ENCODE measurements at places on chromosomes 12 and 14.

DNA sequence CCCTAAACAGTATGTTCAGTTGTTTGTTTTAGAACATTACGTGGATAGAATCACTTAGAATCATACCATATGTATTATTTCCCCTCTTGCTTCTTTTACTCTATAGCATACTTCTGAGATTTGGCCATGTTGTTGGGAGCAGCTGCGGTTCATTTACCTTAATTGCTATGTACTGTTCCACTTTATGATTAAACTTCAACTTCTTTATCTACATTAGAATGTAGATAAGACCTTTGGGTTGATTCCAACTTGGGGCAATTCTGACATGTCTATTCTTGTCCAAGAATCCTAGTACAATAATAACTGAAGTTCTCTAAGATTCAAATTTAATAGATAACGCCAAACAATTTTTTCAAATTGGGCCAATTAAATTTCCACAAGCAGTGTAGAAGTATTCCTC, 80.7 kb downstream of the GRIN2B start:
- DNase-seq = no peak

DNA sequence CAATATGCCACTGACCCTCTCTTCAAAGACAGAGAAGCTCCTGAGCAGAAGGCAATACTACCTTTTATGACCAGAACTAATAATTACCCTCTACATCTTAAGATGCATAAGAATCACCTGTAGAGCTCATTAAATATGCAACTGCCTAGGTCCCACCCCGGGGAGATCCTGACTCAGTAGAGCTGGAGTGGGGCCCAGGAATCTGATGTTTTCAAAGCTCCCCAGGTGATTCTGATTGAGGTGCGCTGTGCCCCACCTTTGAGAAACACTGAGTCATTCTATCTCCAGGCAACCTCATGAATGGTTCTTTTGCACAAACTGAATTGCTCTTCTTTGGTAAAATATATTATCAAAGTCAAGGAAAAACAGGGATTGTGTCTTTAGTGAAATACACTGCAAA, 149.3 kb upstream of the BMP4 start:
- no peak for DNase-seq

GRCh38 chr12:16492820-16493797, 112.9 kb downstream of the LMO3 start:
- DNase-seq = no peak

DNA sequence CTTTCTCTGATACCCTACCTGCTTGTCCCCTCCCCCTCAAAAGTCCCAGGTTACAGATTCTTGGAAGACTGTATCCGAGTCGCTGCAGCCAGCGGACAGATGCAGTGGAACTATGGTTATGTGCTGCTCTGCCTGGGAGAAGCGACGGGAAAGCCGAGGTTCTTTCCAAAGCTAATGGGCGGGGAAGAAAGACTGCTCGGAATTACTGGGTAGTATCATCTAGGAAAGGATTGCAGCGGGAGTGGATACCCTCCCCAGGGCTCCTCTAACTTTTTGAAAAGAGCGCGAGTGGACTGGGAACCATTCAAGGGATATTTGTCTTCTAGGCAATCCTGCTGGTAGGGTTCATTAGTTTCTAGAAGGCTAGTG, 1.4 kb downstream of the PTHLH start:
- no peak for DNase-seq

DNA sequence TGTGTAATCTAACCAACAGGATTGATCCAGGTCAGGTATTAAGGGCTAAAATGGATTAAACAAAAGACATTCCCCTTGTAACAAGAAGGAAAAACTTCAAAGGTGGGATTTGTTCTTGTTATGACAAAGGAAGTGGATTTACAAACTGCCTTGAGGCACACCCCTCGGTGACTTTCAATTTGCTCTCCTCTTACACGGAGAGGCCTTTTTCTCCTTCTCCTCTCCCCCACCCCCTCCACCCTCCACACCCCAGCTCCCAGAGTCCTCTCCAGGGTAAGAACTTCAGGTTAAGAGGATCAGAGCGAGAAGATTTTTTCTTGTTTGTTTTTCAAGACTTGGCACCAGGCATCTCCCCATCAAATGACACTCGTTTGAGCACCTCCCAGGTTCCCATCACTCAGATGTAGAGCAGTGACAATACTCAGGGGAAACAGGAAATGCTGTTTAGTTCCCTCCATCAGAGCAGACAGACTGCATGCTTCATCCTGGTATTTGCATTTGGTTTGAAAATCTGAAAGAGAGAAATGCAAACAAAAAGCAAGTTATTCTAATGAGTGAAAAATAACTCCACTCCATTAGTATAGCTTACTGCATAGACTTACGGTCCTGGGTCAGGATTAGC, 77.6 kb upstream of the TMEM260 start:
- DNase-seq = no peak

DNA sequence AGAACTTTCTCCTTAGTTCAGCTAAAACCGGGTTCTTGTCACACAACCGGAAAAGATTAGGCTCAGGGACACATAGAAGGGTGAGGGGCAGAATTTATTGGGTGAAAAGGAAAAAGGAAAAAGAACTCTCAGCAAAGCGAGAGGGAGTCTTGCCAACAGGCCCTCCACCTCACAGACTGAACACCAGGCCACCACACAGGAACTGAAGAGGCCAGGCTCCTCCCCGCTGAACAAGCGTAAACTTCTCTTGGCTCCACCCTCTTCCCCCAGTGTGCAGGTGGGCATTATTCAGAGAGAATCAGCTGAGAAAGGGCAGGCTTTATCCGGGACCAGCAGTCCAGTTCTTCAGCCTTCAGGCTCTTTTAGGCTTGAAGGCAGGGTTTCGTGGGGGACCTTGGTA, 125.6 kb upstream of the FGD4 start:
- DNase-seq = no peak

DNA sequence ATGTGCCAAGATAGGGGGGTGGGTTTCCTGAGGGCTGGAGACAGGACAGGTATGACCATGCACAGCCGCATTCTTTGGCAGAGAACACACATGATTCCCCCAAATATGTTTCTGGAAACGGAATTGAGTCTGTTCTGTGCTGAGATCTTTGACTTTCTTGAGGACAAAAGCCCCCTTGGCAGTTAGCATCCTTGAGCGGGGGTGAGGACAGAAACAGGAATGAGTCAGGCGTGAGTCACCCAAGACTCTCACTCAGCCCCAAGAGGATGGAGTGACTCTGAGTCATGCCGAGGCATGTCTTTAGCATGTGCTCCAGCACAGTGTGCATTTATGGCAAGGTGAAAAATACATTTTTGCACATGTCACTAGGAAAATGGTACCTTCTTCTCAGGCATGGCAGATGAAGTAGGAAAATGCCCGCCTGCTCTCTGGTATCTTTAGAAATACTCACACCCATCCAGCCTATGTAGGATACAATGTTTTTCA, 52.1 kb downstream of the DAD1 start:
- DNase-seq = peak; percentile 98

DNA sequence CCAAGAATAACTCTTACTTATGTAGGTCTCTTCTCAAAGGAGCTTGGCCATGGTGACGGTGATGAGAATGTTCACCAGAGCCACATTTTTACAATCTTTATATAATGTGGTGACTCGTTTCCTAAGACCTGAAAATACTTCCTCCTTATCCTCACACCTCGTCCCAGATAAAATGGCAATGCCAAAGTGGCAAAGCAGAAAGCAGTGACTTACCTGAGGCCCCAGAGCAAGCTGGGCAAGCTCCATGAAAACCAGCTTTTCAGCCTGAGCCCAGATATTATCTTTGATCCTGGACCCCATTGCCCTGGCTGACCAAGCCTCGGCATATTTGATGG, 173.6 kb upstream of the PRMT8 start:
- no peak for DNase-seq

DNA sequence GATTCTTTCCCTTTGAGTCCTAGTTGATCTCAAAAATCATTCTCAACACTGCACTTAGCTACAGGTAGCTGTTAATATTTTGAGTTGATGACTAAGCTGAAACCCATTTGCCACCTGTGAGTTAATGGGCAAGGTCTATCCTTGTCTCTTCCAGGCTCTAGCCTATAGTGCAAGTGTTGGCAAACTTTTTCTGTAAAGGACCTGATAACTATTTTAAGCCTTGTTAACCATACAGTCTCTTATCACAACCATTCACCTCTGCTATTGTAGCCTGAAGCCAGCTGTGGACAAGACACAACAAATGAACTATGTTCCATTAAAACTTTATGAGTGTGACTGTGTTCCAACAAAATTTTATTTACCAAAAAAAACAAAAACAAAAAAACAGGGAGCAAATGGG, 19.4 kb downstream of the RAP1B start:
- no peak for DNase-seq

- DNase-seq = peak; percentile 100
Observed at GRCh38 chr12:75977952-75978671, 53.5 kb downstream of the PHLDA1 start.

- no peak for DNase-seq
Observed at GRCh38 chr12:111602348-111602747, 3.2 kb upstream of the ATXN2 start.

DNA sequence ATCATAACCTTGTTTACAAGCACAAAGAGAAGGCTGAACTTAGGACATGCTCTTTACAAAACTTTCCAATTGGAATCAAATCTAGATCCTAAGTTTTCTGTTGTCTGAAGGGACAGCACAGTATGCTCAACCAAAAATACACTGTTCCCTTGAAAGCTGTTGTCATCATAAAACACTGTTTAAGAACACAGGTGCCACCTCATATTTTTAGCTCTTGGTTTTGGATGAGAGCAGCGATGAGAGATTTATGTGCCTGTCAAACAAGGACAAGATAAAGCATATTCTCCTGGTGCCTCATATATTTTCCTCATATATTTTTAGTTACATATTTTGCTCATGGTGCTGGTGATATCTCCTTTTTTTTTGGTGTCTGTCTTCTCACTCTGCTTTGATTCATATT, 788.4 kb downstream of the AACS start:
- no peak for DNase-seq

DNA sequence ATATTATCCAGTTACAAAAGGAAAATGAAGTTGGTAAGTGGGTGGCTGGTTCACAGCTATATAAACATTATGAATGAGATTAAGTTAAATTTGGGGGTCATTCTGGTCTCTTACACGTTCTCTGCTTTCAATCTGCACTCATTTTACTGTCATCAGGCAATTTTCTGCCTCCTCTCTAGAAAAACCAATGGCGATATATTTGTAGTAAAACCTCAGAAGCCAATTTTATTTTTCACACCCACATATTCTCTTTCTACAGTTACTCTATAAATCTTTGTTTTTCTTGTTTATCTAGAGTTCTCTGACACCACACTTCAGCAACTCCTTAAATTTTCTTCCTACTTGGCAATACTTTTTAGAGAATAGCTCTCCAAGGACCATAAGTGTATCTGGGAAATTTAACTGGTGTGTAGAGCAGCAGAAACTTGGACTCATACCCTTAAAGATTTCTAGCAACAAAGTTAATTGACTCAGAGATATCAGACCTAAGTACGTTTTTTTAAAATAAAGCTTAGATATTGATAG, 926.9 kb downstream of the TMTC2 start:
- no peak for DNase-seq

GRCh38 chr14:89600950-89601826, 184.2 kb upstream of the FOXN3 start:
- no peak for DNase-seq

DNA sequence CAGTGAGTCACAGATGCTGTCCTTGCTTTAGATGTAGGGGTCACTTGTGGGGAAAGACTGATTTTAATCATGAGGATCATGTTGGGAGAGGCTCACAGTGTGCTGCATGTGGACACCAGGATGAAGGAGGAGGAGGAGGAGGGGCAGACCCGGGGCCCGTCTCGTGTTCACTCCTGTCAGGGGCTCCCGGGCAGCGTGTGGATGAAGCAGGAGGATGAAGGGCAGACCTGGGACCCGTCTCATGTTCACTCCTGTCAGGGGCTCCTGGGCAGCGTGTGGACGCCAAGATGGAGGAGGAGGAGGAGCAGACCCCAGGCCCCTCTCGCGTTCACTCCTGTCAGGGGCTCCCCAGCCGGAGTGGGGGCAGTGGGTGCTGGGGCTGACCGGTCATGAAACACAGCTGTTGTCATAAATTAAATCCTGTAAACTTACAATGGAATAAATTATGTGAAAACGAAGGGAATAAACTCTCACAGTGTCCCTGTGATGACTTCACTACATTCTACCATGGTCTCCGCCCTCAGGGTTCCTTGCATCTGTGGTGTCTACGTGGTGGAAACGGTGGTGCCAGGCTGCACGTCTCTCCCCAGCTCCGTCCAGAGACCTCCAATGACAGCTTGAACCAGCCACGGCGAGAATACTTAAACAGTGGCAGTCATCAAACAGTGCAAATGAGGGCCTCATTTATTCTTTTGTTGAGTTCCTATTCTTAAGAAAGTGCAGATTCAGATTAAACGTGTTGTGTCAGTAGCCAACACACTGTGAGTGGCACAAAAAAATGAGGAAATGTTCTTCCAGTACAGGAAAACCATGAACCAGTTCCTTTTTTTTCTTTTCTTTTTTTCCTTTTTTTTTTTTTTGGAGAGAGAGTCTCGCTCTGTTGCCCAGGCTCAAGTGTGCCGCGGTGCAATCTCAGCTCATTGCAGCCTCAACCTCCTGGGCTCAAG, 37.7 kb upstream of the SFSWAP start:
- DNase-seq = no peak

All from HFF-Myc (cell line).